Activated T-helper 1 cell treated with anti-CD3 and anti-CD28 coated beads, Interleukin-12 subunit alpha, Interleukin-12 subunit beta, Interleukin-2, Interleukin-4 antibody, amounts not matched to agents 30 ng/mL and 10 ng/mL and 1 ng/mL, durations not matched to agents 14 hours and 24 hours and 36 hours (primary cell): ENCODE measurements at places on chromosomes 7 and 10.

DNA sequence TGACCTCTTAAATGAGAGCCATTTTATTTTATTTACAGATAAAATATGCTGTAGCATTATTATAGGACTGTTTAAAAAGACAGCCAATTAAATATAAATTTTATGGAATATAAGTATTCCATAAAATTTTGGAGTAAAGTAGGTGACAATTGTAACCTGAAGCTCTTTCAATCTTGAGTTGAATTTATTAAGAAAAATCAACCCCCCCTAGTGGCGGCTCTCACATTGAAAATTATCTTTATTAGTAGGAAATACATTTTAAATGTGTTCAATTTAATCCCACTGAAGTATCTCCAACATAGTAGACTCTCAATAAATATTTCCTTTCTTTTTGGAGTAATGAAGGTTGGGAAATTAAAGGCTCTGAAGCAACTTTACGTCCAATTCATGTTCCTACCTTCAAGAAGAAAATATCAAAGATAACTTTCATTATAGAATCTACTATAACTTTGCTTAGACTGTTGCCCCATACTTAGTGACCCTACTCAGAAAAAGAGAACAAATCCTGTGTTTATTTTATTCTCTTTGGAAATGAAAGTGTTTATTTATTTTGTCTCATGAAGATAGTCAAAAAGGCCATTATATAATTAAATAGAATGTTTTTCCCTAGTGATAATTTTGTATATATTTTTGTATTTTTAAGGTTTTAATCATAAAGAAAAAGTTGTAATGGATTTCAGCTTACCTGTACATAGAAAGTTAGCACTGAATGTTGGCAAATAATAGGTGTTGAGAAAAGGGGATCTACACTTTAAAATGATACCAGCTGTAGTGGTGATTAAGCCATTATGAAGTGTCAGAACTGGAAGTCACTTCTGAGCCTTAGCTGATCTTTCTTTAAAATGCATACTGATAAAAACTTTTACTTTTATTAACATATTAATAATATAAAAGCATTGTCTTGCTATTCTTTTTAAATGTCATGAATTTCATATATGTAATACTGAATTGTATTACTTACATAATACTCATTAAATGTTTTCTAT lies 3.3 kb downstream of the AHR start:
- peak overlapping the region; percentile 16 for H3K4me3 ChIP-seq
- no peak for DNase-seq
- H3K4me1 ChIP-seq = peaks cover 33% of the 10 kb centered on the region
- no peaks in the 10 kb centered on the region for H3K27me3 ChIP-seq

DNA sequence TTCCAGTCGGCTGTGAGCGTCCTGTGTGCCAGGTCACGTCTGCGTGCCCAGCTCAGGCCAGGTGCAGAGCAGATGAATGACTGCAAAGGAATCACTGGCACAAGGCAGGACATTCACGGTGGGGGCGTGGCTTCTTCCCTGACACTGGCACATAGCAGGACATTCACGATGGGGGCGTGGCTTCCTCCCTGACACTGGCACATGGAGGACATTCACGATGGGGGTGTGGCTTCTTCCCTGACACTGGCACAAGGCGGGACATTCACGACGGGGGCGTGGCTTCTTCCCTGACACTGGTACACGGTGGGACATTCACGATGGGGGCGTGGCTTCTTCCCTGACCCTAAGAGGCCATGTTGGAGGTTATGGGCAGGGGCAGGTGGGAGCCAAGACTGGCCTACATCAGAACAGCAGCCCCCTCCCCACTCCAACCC lies 64.3 kb downstream of the MYL10 start:
- no peak overlapping the region for H3K4me3 ChIP-seq
- no peaks in the 10 kb centered on the region for H3K36me3 ChIP-seq
- peaks cover 2% of the 10 kb centered on the region for H3K27me3 ChIP-seq
- H3K4me1 ChIP-seq = no peaks in the 10 kb centered on the region

GRCh38 chr10:81984428-81984827 lies 109.4 kb downstream of the NRG3 start:
- no peaks in the 10 kb centered on the region for H3K27me3 ChIP-seq
- H3K4me3 ChIP-seq = no peak overlapping the region
- H3K36me3 ChIP-seq = no peaks in the 10 kb centered on the region
- no peaks in the 10 kb centered on the region for H3K4me1 ChIP-seq
- no peak overlapping the region for H3K27ac ChIP-seq
- no peak for DNase-seq

DNA sequence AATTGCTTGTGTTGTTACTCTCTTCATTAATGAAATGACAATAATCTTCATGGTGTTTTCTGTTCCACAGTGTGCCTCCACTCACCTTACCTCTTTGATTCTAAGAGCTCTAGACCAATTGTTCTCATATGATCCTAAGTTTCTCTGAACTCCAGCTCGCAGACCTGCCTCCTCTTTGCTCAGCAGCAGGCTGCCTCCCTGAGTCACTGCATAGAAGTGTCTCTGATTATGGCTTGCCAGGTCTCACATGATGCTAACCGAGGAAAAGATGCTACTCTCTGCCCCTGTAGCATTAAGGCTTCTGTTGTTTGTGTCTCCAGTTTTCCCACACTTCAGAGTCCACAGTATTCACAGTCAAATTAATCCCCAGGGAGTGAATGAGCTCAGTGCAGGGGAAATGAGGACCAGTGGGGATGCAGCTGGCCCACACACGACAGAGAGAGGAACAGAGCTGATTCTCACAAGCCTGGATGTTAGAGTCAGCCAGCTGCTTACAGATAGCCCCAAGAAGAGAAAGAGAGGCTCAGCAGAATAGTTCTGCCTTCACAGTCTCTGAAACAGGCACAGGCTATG lies 145.9 kb upstream of the EGR2 start:
- no peak overlapping the region for H3K27ac ChIP-seq
- H3K4me1 ChIP-seq = peaks cover 5% of the 10 kb centered on the region
- H3K36me3 ChIP-seq = no peaks in the 10 kb centered on the region
- H3K27me3 ChIP-seq = peaks cover 23% of the 10 kb centered on the region

GRCh38 chr7:36630112-36630650 lies 94.1 kb downstream of the AOAH start:
- no peaks in the 10 kb centered on the region for H3K4me1 ChIP-seq
- H3K27me3 ChIP-seq = peaks cover 3% of the 10 kb centered on the region
- no peak overlapping the region for H3K4me3 ChIP-seq
- peaks cover 2% of the 10 kb centered on the region for H3K36me3 ChIP-seq
- no peak overlapping the region for H3K27ac ChIP-seq
- no peak for DNase-seq

DNA sequence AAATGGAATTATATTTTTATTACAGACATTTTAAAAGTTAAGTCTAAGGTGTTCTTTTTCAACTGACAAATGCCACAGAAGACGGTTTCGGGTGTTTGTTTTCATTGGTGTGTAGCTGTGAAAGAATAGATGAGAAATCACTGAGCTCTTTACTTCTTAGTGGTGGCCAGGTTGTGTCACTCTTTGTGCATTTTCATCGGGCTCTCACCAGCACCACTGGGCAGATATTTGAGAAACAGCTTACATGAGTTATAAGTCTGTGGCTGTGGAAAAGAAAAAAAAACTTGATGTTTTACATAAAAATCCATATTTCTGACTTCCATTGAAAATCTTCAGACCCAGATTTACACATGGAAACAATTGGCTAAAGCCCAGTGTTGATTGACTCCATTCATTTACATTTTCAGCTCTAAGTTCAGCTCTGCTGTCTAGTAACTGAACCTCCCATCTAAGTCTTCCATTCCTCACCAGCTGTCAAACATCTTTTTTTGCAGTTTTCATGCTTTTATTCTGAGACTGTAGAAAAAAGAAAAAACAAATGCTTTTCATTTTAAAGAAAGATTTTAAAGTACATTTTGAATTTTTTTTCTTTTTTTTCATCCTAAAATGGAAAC lies 22.3 kb downstream of the CABCOCO1 start:
- no peaks in the 10 kb centered on the region for H3K36me3 ChIP-seq
- H3K27me3 ChIP-seq = peaks cover 2% of the 10 kb centered on the region
- H3K4me1 ChIP-seq = no peaks in the 10 kb centered on the region
- no peak for DNase-seq
- H3K27ac ChIP-seq = no peak overlapping the region
